ENCODE measurements at places on chromosomes 16 and 17.

- DNase-seq: no peak
These were observed 18.4 kb upstream of the PRKCA start for GRCh38 chr17:66283971-66284370.

DNA sequence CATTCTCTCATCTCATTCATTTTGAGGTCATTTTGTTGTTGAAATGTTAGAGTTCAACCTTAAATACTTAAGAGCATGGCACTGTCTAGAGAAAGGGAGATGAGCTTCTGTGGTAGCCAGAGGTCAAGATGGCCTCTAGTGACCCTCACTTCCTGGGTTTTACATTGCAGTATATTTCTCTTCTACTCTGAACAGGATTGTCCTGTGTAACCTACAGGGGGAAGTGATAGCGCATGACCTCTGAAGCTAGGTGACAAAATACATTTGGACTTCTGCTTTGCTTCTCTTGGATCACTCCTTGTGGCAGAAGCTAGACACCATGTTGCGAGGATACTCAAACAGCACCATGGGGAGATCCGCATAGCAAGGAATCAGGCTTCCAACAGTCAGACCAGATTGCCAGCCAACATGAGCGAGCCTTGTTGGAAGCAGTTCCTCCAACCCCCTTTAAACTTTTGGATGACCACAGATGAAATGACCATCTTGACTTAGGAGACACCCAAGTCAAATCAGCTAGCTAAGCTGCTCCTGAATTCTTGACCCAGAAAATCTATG, 748.4 kb downstream of the MAF start:
- DNase-seq: no peak

GRCh38 chr16:70466805-70467076, 12.3 kb downstream of the FCSK start:
- no peak for DNase-seq

- DNase-seq: no peak
These were observed 23.5 kb downstream of the UBALD1 start for GRCh38 chr16:4591191-4591590.

GRCh38 chr17:3796822-3797170, 4.2 kb downstream of the ITGAE start:
- DNase-seq: no peak

DNA sequence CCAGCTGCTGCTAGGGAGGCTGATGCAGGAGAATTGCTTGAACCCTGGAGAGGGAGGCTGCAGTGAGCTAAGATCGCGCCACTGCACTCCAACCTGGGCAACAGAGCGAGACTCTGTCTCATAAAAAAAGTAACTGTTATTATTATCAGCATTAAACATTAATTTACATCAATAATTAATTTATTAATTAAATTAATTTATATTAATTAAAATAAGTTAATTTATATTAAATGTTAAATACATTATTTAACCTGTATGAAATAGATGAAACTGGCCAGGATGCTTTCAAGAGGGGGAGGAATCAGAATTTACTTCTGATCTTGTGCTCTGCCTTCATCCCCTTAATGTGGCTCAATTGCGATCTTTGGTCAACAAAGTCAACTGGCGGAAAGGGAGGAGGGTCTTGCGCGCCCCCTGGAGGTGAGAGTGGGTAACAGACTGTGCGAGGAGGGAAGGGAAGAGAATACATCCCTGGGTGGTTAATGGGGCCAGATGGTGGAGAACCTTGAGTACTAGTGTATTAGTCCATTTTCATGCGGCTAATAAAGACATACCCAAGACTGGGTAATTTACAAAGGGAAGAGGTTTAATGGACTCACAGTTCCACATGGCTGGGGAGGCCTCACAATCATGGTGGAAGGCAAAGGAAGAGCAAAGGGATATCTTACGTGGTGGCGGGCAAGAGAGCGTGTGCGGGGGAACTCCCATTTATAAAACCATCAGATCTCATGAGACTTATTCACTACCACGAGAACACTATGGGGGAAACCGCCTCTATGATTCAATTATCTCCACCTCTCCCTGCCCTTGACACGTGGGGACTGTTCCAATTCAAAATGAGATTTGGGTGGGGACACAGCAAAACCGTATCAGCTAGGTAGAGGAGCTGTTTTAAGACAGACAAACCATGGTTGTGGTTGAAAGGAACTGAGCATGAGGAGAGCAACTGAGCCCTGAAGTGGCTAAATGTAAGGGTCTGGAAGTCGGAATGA, 15.7 kb upstream of the CPPED1 start:
- peak; percentile 20 for DNase-seq

DNA sequence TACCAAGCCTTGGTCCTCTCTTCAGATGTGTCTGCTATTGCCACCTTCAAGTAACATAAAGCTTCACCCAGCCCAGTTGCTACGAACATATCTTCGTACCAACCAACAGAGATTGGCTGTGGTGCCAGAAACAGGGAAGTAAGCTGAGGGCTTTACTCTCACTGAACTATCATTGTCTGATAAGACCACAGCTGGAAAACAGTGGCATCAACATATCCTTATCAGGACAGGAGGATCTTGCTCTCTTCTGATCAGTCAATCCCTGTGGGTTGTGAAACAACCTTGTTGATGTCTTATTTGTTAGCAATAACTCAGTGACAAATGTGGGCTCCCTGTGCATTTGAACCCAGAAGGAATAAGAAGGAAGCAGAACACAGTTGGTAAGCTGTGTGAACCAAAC, 446.3 kb upstream of the MAF start:
- DNase-seq: no peak

GRCh38 chr17:34230342-34230741, 24.7 kb upstream of the CCL2 start:
- no peak for DNase-seq

DNA sequence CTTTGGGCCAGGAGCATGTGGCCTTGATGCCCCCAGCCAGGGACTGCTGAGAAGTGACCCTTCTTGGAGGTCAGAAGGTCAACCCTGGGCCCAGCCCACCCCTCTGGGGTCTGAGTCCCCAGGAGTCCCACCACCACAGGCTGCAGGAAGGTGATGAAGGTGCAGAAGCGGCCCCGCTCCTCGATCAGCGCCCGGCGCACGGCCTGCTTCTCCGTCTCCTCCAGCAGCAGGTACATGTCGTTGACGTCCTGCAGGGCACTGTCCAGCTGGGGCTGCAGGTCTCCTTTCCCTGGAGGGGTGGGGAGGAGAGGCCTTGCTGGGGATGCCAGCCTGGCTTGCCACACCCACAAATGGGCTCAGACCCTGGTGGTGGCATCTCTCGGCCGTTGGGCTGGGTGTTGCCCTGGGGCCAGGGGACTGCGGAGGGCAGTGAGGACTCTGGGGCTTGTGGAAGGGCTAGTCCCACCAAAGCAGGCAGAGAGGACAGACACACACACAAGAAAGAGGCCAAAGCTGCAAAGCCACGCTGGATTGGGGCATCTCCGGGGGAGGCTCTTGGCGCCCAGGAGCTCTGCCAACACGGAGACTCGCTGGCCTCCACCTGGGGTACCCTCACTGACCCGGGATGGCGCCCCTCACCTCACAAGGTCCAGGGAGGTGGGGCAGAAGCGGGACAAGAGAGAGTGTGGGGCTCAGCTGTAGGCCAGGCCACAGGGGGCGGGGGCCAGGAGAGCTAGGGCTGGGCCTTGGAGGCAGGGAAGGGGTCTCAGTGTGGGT, 7.5 kb downstream of the MTSS2 start:
- DNase-seq: no peak

All from DMS 273 treated with DMSO at 0.1 percent for 48 hours (cell line).